Activated CD4-positive, alpha-beta T cell treated with anti-CD3 and anti-CD28 coated beads, Interleukin-2, amount 50 U/mL, for 48 hours (primary cell): ENCODE measurements at places on chromosomes 2 and 18.

GRCh38 chr2:130160131-130160530 is 15.2 kb upstream of the CCDC74B start:
- DNase-seq = no peak

DNA sequence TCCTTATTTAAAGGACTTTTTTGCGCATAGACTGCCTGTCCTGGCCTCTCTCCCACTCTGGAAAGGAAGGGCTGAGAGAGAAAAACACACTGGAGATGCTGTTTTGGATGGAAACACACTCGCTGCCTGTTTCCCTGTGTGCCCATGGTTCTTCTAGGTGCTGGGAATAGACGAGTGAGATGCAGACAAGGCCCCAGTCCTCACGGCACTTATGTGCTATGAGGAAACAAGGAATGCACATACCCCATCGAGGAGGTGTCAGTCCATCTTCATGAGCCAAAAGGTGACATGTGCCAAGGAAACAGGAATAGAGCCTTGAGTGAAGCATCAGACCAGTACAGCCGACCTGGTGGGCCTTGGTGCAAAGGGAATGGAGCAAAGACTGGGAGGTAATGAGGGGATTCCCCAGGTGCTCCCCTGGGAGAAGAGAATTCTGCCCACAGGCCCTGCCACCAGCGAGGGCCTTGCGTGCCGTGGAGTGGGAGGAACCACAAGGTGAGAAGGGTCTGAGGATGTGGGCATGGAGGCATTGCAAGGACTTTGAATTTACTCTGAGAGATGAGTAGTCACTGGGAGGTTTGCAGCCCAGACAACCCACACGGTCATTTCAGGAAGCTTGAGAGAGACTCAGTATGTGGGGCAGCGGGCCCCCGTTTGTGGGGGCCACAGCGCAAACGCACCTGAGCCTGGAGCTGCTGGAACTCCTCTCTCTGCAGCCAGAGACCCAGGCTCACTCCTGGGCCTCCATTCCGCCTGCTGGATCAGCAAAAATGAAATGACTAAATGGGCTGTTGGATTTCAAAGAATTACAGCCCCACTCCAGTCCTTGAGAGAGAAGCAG is 197.5 kb upstream of the COPS8 start:
- DNase-seq = no peak

GRCh38 chr2:204583773-204584172 is 38.5 kb downstream of the PARD3B start:
- no peak for DNase-seq

DNA sequence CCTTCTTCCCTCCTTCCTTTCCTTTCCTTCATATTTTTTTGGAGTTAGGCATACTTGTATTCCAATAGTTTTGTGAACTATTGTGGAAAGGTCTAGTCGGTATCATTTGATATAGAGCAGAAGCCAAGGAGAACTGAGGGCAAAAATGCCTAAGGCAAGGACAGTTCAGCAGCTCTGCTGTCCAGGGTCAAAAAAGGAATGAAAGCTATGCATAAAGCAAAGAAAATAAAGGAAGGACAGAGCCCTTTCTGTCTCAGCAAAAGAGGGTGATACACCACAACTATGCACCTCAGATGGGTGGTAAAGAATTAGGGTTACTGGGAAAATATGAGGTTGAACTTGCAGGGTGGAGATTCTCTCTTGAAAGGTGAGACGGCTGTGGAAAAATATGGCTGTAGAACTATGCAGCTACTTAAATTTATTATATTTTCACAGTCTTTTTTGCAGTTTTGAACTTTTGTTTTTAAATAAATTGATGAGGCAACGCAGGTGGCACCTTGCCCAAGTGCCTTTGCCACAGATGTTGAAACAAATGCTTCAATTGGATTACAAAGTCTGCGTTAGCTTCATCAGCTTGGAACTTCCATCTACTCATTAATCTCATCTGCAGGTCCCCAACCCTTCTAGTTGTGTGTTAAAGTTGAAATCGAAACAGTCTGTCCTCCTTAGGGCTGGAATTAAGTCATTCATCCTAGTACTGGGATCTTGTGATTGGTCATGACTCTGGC is 20.8 kb downstream of the LHCGR start:
- DNase-seq = no peak

GRCh38 chr18:44178476-44178875 is 502.2 kb upstream of the SETBP1 start:
- no peak for DNase-seq

GRCh38 chr18:70301667-70302066 is 12.8 kb downstream of the SOCS6 start:
- no peak for DNase-seq

DNA sequence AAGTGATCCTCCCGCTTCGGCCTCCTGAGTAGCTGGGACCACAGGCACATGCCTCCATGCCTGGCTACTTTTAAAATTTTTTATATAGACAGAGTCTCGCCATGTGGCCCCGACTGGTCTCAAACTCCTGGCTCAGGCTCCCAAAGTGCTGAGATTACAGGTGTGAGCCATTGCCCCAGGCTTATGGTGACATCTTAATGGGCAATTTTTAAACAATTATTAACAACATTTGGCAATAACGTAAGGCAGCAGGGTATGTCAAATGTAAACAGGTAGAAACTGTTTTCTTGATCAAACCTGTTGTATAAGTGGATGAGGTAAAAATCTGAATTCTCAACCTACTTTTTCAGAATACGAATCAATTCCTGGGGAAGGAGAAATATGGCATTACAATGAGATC is 11.0 kb downstream of the FECH start:
- DNase-seq = no peak

GRCh38 chr18:21183670-21184069 is 58.4 kb upstream of the GREB1L start:
- DNase-seq = no peak

GRCh38 chr2:16669388-16669787 is 3.8 kb upstream of the CYRIA start:
- DNase-seq = no peak

- no peak for DNase-seq
Measured at GRCh38 chr2:158128168-158128973, 26.7 kb downstream of the UPP2 start.

DNA sequence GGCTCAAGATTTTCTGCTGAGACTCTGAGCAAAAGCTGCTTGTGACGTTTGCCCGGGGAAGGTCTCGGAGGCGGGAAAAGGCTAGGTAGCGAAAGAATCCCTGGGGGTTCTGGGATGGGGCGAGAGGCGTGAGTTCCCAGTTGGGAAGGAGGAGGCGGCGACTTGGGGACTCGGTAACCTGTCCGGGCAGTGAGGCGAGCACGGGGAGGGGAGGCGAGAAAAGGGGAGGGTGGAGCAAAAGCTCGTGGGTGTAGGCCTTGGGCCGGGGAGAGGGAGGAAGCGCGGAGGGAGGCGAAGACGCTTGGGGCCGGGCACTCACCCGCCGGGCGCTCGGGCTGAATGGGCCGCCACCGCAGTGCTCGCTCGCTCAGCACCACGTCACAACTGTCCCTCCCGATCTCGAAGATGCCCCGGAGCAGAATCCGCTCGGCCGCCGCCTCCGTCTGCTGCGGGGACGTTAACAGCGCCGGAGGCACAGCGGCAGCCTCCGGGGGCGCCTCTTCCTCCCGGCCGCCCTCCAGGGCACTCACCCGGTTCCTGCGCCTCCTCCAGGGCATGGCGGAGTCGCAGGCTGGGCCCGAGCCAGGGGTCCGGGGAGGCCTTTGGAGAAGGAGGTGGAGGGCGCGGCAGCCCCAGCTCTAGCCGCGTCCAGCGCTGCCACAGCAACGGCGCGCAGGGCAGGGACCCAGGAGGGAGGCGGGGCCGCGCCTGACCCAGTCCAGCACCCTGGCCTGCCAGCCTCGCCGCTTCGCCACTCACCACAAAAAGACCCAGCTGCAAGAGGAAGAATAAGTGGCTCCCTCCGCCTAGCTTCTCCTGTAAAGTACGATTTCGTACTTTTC is at the start of gene CERKL:
TSS of gene CERKL (minus strand) at position 656 of the 842 bp plus-strand sequence. CDS start at position 557, 99 bp downstream.
- peak; percentile 22 for DNase-seq

GRCh38 chr18:9055626-9056025 is 46.9 kb upstream of the NDUFV2 start:
- no peak for DNase-seq

GRCh38 chr2:206112108-206112507 is 26.1 kb upstream of the INO80D start:
- DNase-seq = no peak

DNA sequence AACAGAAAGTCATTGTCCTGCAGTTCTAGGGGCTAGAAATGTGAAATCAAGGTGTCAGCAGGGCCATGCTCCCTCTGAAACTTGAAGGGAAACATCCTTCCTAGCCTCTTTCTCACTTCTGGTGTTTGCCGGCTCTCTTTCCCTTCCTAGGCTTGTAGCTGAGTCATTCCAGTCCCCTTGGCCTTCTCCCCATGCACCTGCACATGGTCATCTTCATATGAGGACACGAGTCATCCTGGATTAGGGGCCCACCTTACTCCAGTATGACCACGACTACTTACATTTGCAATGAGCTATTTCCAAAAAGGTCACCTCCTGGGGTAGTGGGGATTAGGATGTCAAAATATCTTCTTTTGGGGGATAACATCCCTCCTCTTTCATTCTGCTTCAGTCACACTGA is 168.5 kb upstream of the CXCR4 start:
- DNase-seq = no peak

DNA sequence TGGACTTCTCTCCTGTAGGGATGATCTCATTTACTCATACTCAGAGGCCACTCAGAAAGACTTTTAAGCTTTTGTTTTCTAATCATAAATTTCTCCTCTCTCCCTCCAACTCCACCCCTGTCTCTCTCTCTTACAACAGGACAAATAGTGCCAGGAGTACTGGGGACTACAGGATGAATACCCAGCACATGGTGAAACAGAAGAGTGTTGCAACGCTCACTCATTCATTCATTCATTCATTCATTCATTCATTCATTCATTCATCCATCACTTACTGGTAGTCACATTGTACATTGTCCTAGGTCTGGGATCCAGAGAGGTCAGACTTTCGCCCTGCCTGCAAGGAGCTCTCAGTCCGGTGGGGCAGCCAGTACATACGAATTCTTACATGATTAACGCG is 97.6 kb downstream of the KLHL29 start:
- no peak for DNase-seq

DNA sequence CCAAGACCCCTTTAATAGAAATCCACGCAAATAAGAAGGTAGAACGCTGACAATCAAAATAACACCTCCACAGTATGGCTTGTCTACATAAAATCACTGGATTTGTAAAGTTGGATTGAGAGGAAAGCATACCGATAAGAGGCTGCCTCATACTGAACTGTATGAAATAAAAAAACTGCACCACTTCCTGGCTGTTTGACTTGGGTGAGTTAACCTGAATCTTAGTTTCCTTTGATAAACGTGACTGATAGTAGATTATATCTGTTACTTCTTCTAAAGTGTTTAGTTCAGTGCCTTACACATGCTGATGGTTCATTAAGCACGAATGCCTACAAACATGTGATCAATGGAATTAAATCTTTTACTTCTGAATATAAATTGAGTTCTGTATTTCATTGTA is 140.4 kb upstream of the RNF152 start:
- no peak for DNase-seq

GRCh38 chr2:69789175-69789721 is 40.2 kb upstream of the GMCL1 start:
- DNase-seq = no peak

- DNase-seq = no peak
Measured at GRCh38 chr2:198913394-198914152, 544.2 kb downstream of the SATB2 start.

- no peak for DNase-seq
Measured at GRCh38 chr2:696463-696862, 19.3 kb upstream of the TMEM18 start.

DNA sequence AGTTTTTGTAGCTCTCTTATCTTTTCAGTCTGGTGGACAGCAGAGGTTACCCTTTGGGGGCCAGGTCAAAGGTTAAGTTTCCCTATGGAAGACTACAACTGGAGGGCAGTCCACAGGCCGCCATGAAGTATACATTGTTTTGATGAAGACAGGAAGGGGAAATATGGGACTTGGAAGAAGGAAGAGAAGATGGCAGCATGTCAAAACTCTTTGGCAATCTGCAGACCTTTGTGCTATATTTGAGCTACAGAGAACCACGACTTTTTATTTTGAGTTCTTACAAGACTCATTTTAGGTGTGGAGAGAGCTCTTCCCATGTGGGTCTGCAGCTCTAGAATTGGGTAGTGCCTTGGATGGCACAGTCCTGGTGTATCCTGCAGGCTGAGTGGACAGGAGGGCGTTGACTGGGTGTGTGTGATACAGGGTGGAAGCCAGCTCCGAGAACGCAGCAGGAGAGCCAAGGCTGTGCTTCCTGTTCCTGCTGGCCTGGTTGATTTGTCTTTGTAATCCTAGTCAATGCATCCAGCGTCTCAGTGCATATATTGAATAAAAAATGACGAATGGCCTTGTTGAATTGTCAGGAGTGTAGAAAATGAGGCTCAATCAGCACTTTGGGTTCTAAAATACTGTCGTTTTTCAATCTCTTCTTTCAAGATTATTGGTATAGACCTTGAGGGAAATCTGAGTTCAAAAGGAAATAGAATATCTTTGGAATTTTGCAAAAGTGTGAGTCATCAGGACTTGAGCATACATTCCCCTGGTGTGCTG is 11.5 kb downstream of the ITGA6 start:
- DNase-seq = no peak

GRCh38 chr18:78792094-78792493 is 187.5 kb upstream of the SALL3 start:
- no peak for DNase-seq
